Stimulated activated CD8-positive, alpha-beta memory T cell treated with anti-CD3 and anti-CD28 coated beads, Interleukin-4, amount 100 ng/mL, for 1 hour (primary cell): ENCODE measurements at places on chromosomes 1 and 21.

- no peak for DNase-seq
Measured at GRCh38 chr1:202007805-202008489, 2.4 kb upstream of the ELF3 start.

DNA sequence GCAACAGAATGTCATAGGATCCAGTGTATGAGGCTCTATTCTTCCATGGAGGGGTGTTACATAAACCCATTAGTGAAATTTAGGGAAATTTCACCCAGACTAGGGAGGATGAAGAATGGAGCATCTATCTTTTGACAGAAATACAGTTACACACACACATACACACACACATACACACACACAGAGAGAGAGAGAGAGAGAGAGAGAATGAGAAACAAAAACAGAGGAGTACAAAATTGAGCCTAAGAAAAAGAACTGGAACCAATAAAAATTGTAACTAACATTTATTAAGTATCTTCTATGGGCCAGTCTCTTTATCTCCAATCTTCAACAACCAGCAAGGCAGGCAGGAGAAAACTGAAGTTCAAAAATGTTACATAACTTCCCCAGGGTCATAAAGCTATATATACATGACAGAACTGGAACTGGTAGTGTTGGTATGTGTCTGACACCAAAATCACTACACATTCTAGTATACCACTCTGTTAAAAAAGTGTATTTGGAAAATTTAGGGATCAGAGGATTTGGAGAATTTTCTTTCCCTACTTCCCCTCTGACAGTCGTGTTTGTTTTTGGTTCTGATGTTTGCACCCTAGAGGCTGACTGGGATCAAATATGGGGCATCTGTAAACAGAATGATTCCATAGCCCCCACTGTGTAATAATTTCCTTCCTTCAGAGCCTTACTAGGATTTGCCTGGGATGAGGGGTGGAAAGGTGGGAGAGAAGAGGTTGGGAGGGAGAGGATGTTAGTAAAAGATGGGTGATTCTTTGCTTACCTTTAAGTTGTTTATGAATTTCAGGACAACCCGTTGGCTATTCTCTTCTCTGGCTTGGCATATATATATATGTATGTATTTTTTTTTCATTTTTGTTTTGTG lies 1.0 kb upstream of the ZFYVE9 start:
- no peak for DNase-seq

- DNase-seq, result no peak
Measured at GRCh38 chr1:117556341-117556740, 49.5 kb upstream of the TENT5C start.

- DNase-seq, result no peak
Measured at GRCh38 chr1:42179900-42180329, 15.4 kb upstream of the GUCA2A start.

DNA sequence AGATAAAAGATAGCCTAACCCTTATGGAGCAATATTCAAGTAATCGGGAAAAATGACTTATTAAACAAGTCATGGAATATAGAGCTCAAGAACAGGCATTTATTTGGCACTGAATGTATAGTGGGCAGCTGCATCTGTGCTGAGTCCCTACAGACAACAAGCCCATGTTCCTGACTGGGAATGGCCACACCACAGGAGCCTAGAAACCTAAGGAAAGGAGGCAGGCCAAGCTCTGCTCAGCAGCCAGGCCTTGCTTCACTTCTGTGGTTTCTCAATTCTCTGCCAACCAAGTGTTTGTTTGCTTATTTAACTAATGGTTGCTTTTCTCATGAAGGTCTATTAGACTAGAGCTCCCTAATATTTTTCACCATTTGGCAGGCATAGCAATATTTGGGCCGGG lies 21.5 kb downstream of the AK2 start:
- DNase-seq, result no peak

- no peak for DNase-seq
Measured at GRCh38 chr1:33111965-33112364, 31.0 kb downstream of the AZIN2 start.

- no peak for DNase-seq
Measured at GRCh38 chr1:203045821-203046594, 19.7 kb downstream of the PPFIA4 start.

DNA sequence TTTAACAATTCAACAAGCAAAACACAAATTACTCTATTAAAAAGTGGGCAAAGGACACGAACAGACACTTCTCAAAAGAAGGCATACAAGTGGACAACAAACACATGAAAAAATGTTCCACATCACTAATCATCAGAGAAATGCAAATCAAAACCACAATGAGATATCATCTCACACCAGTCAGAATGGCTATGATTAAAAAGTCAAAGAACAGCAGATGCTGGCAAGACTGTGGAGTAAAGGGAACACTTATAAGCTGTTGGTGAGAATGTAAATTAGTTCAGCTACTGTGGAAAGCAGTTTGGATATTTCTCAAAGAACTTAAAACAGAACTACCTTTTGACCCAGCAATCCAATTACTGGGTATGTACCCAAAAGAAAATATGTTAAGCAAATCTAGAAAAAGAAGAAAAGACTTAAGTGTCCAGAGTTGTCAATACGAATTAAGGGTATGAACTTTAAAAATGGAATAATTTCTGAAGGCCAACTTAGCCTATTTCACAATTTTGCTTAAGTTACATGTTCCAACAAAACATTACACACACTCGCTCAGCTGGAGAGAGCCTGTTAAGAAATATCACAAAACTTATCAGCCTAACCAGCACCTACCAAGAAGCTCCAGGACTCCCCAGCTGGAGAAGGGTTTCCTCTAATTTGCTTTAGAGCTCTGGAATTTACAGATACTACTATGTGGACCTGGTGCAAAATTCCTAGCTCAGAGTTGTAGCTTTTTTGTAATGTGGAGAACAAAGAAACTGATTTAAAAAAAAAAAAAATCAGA lies 232.1 kb downstream of the DUSP10 start:
- no peak for DNase-seq

- DNase-seq, result no peak
Measured at GRCh38 chr1:115067161-115067859, 22.0 kb downstream of the TSPAN2 start.

DNA sequence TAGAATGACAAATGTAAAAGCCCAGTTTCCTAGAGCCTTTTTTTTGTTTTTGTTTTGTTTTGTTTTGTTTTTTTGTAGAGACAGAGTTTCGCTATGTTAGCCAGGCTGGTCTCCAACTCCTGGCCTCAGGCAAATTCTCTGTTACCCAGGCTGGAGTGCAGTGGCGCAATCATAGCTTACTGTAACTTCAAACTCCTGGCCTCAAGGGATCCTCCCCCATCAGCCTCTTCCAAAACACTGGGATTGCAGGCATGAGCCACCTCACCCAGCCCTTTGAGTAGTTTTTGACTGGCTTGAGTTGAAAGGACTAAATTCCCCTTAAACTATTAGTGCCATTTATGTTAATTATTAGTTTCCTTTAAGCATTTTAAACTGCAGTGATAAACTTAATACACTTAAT lies 28.8 kb upstream of the ZBTB18 start:
- no peak for DNase-seq

DNA sequence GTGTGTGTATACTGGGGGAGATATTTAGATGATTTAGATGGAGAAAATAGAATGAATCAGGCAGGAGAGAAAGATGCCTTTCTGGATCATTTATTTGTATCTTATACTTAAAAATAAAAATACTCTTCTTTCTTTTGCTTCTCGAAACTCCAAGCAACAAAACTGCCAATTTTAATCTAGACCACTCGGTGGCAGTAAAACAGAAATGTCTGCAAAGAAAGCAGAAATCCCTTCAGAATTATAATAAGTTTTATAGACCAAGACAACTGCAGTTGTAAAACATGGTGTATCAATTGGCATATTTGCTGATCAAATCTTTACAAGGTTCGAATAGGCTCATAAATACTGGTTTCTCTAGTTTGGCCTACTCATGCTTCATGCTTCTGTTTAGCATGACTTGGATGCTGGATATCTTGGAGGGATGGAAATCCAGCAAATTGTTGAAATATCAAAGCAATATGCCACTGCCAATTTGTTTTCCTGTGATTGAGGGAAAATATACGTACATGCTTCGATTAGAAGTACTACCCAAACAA lies 15.1 kb upstream of the C1orf87 start:
- DNase-seq, result no peak

DNA sequence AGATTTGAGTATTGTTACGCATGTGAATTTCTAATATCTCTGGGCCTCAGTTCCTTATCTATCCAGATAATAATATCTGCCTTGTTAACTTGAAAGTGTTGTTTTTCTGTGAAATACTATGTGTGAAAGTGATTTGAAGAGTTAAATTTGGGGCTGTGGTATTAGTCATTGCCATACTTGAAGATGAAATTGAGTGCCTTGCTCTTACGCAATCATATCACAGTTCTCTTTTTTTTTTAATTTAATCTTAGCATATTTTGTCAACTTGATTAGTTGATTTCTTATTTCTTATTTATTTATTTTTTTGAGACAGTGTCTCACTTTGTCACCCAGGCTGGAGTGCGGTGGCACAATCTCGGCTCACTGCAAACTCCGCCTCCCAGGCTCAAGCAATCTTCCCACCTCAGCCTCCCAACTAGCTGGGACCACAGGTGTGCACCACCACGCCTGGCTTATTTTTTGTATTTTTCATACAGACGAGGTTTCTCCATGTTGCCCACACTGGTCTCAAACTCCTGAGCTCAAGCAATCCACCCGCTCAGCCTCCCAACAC lies 31.0 kb downstream of the AGO4 start:
- DNase-seq, result no peak

DNA sequence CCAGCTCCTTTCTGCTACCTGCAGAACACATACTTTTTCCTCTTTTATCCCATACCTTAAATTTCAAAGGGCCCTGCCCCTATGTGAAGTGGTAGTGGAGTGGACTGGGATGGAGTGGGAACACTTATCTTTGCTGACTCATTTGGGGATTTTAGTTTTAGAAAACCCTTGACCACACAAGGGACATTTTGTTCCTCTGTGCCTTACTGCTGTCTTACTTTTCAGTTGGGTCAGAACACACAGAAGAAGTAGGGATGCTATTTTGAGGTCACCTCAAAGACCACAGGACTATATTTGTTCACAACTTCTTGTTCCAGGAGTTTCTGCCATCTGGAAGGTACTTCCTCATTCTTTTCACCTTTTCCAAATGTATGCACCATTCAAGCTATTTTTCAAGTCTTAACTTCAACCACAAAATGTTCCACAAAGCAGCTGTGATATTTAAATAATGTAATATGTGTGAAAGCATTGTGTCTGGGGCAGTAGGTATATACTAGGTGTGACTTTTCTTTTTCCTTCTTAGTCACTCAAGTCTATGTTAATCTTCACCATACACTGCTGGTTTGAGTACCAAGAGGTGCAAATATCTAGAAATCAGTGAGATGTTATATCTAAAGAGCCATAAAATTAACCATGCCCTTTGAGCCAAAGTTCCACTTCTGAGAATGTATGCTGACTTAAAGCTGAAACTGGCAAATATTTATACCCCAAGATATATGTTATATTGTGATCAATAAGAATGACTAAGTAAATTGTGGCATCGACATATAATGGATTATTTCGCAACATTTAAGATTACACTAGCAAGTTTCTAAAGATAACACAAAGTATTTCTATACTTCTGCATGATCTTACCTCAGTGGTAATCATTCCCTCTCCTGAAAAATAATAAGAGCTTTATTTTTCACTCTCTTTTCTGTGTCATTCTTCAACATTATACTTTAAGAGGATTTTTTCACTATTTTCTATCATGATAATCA lies 308.5 kb downstream of the MRPL39 start:
- DNase-seq, result no peak

- DNase-seq, result no peak
Measured at GRCh38 chr1:1678581-1679380, 13.8 kb downstream of the SLC35E2B start.

DNA sequence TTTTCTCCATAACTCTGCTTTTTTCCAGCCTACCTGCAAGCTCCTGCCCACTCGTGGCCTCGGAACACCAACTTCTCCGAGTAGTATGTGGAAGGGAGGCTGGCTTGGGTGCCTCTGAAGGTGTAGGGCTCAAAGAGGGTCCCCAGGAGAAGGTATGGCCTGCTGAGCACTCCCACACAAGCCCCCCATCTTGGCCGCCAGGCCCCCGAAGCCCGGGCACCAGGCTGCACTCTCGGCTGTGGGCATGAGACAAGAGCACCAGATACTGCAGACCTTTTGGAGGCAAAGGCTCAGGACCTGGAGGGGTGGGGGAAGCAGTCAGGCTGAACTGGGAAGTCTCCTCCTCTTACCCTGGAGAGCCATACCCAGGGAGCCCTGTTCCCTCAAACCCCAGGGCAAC lies 1.7 kb downstream of the ZNF692 start:
- no peak for DNase-seq

- no peak for DNase-seq
Measured at GRCh38 chr1:204451352-204452124, 39.9 kb upstream of the PPP1R15B start.

DNA sequence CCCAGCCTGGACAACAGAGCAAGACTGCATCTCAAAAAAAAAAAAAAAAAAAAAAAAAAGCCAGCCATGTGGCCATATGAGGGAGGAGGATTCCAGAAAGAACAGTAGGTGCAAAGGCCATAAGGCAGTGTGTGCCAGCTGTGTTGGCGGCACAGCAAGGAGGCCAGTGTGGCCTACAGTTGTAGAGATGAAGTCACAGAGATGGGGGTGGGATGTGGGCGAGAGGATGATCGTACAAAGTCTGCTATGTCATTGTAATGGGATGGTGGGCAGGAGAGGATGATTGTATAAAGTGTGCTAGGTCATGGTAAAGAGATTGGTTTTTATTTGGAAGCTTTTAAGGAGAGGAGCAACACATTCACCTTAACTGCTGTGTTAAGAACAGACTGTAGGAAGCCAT lies 9.8 kb upstream of the CR1 start:
- DNase-seq, result no peak

GRCh38 chr1:230101556-230101955 lies 34.5 kb downstream of the GALNT2 start:
- no peak for DNase-seq

DNA sequence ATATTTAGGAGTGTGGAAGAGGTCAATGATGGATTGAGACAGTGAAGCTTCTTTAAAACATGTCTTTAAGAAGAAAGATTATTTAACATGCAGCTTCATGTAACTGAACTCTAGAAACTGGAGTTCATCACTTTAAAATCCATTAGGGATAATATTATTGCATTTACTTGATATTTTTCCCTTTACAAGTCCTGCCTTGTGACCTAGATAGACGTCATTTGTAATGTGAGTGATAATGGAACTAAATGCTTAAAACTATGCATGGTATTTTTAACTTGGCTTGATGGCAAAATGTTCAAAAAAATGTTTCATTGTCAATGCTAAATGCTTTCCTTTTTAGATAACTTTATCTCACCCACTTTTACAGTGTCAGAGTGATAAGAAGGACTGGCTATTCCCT lies 723.7 kb downstream of the RWDD3 start:
- DNase-seq, result no peak

- no peak for DNase-seq
Measured at GRCh38 chr1:227793079-227793947, 22.2 kb upstream of the PRSS38 start.
